ENCODE measurements at places on chromosomes 1 and 21.

DNA sequence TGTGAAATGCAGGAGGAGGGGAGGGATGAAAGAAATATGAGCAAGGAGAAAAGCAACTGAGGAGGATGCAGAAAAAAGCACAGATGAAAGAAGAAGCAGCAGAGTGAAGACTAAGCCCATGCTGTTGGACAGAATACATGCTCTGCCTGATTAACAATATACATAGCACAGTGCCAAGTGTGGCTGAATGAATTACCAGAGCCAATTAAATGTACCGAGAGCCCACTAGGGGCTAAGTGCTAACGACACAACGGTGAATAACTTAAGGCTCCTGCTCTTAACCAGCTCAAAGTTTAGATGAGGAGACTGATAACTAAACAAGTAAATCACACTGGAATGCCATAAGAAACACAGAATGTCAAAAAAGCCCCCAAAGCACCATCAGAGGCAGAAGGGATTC lies 15.6 kb downstream of the CADM3 start:
- DNase-seq = no peak

GRCh38 chr1:235098991-235099390 lies 29.6 kb downstream of the TOMM20 start:
- no peak for DNase-seq

- no peak for DNase-seq
Observed at GRCh38 chr1:114316204-114316603, 162.5 kb upstream of the SYT6 start.

GRCh38 chr1:186283374-186283773 lies 91.7 kb downstream of the TPR start:
- no peak for DNase-seq

- DNase-seq = no peak
Observed at GRCh38 chr1:65036570-65037051, 70.3 kb upstream of the JAK1 start.

DNA sequence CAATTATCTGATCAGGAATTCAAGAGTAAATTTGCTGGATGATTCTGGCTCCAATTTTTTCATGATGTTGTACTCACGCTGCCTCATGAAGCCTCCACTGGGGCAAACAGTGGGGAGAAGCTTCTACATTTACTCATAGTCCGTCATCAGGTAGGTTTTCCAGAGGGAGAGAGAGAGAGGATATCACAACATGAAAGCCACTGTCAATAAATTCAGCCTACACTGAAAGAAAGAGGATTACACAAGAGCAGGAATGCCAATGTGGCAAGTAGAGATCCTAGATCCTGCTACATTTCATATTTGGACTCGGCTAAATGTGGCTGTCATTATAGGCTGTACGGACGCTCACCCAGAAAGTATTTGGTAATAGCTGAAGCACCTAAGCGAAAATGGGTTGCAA lies 819.9 kb downstream of the BRINP3 start:
- DNase-seq = no peak

- DNase-seq = no peak
Observed at GRCh38 chr21:14526199-14526598, 19.9 kb downstream of the SAMSN1 start.

DNA sequence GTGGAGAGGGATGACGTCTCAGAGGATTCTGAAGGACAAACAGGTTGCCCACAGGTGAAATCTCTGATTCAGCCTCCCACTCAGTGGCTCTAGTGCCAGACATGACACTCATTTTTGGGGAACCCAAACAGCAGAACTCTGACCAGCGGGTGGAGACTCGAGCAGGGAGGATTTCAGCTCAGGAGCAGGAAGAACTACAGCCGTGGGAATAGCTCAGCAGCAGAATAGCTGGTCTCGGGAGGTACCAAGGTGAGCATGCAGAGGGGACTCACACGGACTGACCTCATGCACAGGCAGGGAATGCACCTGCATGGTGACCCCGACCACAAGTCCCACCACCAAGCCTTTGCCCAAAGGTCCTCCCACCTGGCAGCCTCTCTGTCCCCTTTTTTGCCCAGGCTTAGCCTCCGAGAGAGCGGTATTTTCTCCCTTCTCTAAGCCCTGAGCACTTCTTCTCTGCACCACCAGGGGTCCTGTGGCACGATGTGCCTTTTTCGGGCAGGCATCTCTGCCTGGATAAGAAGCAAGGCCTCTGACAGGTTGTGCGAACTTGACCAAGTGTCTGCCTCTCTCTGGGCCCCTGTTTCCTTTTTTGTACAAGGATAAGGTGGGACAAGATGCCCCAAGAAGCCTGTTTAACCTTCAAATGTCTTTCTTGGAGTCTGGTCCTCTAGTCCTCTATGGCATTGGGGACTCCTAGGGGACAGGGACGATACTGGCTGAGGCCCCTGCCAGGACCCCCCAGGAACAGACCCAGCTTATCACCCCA lies 8.8 kb upstream of the FGR start:
- DNase-seq = peak; percentile 15

GRCh38 chr1:209238356-209238755 lies 345.2 kb upstream of the CAMK1G start:
- no peak for DNase-seq

- DNase-seq = no peak
Observed at GRCh38 chr1:117150316-117150715, 28.8 kb upstream of the TRIM45 start.

DNA sequence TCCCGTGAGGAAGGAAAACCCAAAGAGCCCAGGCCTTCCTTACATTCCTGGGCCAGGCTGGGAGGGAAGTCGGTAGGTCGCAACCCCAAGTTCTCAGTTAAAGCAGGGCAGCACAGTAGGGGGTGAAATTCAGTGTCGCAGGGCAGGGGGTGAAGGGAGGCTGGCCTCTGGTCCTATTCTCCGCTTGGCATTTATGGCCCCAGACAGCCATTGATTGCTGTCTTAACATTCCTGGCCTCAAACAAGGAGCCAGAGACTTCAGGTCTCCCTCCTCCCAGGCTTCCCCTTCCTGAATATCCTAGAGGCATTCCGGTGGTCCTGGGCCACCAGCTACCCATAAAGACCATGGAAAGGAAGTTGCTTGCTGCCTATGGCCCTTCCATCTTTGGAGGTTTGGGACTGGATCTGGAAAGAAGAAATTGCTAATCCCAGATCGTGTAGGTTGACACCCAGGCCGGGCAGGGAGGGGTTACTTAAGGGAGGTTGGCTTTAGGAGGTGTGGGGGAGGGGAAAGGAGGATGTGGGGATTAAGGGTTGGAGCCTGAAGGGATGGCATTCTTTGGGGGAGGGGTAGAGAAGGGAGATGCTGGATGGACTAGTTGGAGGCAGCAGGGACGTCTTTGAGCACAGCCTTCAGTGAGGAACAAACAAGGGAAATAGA lies 1.7 kb downstream of the LIN28A start:
- DNase-seq = no peak

- DNase-seq = no peak
Observed at GRCh38 chr1:211285196-211285595, 26.0 kb downstream of the RCOR3 start.

- no peak for DNase-seq
Observed at GRCh38 chr1:119838236-119838635, 27.0 kb upstream of the REG4 start.

DNA sequence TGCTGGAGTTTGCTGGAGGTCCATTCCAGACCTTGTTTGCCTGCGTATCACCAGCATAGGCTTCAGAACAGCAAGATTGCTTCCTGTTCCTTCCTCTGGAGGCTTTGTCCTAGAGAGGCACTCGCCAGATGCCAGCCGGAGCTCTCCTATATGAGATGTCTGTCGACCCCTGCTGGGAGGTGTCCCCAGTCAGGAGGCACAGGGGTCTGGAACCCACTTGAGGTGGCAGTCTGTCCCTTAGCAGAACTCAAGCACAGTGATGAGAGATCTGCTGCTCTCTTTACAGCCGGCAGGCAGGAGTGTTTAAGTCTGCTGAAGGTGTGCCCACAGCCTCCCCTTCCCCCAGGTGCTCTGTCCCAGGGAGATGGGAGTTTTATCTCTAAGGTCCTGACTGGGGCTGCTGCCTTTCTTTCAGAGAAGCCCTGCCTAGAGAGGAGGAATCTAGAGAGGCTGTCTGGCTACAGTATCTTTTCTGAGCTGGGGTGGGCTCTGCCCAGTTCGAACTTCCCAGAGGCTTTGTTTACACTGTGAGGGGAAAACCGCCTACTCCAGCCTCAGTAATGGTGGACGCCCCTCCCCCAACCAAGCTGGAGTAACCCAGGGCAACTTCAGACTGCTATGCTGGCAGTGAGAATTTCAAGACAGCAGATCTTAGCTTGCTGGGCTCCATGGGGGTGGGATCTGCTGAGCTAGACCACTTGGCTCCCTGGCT lies 205.0 kb downstream of the GPR52 start:
- DNase-seq = no peak

DNA sequence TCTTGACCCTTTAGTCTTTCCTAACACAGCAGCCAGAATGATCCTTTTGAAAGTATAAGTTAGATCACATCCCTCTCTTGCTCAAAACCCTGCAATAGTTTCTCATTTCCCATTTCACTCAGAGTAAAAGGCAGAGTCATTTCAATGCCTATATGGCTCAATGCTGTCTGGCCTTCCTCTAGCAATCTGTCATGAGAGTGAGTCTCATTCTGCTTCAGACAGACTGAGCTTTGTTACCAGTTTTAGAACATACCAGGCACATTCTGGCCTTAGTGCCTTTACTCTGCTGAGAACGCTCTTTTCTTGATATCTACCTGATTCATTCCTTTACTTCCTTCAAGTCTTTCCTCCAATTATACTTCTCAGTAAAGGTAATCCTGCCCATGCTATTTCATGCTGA lies 372.8 kb upstream of the PKN2 start:
- no peak for DNase-seq

DNA sequence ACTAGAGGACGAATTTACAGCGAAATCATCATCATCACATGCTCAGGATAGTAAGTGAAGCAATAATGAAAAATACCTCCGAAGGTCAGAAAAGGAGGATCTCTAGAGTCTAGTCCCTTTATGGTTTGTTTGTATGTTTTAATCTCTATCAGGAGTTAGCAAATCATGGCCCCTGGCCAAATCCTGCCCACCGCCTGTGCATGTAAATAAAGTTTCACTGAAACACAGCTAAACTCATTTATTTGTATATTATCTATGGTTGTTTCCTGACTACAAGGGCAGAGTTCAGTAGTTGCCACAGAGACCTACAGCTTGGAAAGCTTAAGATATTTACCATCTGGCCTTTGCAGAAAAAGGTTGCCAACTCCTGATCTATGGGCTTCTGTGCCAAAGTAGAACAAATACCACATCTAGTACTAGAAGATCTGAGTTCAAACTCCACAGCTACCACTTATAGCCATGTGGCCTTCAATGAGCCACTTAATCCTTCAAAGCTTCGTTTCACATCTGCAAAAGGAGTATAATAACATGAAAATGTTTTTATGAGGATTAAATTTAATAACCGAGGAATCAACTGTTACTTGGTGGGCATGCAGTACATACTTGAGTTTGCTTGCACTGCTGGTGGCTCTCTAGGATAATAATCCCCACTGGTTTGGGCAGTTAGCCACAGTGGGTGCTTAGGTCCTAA lies 94.0 kb upstream of the KIF26B start:
- no peak for DNase-seq

- no peak for DNase-seq
Observed at GRCh38 chr1:115680730-115681111, 39.0 kb downstream of the VANGL1 start.

GRCh38 chr1:41623736-41624135 lies 139.3 kb upstream of the EDN2 start:
- no peak for DNase-seq
